T-cell (primary cell): ENCODE measurements at places on chromosomes 7 and 10.

- no peak overlapping the region for H3K4me3 ChIP-seq
- H3K27me3 ChIP-seq: no peaks in the 10 kb centered on the region
- no peak for DNase-seq
- H3K4me1 ChIP-seq: no peaks in the 10 kb centered on the region
Measured at GRCh38 chr7:88431882-88432281, 125.2 kb upstream of the STEAP4 start.

DNA sequence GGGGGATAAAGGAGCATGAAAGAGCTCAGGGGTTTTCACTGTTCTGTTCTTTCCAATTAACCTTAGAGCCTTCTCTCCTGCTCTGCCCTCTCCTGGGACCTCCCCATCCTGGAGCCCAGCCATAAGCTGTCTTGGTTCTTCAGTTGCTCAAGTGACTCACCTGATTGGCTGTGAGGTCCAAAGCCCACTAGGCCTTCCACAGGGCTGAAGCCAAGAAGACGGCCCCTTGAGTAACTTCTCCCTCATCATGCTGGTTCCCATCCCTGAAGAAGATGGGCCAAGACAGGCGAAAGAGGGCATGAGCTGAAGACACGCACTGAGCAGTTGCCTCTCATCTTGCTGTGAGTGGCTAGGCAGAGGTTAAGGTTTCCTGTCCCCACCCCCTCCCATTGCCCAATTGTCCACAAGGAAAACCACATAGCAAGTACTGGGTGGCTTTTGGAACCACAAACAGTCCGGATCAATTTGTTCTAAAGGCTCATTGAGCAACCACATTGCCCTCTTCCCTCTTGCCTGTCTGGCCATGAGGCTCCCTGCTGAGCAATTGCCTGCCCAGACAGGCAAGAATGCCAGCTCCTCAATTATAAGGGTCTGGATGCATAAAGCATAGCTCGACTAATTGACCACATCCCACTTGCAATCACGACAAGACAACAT lies 43.9 kb upstream of the GPAM start:
- no peaks in the 10 kb centered on the region for H3K36me3 ChIP-seq
- H3K4me1 ChIP-seq: no peaks in the 10 kb centered on the region
- H3K27ac ChIP-seq: no peak overlapping the region
- no peak overlapping the region for H3K4me3 ChIP-seq
- DNase-seq: no peak

- no peaks in the 10 kb centered on the region for H3K36me3 ChIP-seq
- no peak overlapping the region for H3K4me3 ChIP-seq
Measured at GRCh38 chr10:62529396-62529795, 155.2 kb downstream of the ZNF365 start.

DNA sequence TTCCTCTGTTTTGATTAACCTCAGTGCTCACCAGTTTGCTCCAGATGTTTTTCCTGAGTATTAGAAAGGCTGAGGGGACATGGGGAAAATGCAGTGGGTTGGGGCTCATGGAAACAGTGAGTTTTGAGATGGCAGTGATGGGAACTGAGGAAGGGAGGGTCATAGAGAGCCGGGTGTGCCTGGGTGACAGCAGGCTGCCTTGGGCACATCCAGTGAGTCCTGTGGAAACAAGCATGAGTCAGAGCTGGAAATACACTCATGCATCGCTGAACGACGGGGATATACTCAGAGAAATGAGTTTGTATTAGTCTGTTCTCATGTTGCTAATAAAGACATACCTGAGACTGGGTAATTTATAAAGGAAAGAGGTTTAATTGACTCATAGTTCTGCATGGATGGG lies 202.2 kb downstream of the TMEM178B start:
- H3K27me3 ChIP-seq: no peaks in the 10 kb centered on the region
- DNase-seq: no peak
- no peak overlapping the region for H3K27ac ChIP-seq

DNA sequence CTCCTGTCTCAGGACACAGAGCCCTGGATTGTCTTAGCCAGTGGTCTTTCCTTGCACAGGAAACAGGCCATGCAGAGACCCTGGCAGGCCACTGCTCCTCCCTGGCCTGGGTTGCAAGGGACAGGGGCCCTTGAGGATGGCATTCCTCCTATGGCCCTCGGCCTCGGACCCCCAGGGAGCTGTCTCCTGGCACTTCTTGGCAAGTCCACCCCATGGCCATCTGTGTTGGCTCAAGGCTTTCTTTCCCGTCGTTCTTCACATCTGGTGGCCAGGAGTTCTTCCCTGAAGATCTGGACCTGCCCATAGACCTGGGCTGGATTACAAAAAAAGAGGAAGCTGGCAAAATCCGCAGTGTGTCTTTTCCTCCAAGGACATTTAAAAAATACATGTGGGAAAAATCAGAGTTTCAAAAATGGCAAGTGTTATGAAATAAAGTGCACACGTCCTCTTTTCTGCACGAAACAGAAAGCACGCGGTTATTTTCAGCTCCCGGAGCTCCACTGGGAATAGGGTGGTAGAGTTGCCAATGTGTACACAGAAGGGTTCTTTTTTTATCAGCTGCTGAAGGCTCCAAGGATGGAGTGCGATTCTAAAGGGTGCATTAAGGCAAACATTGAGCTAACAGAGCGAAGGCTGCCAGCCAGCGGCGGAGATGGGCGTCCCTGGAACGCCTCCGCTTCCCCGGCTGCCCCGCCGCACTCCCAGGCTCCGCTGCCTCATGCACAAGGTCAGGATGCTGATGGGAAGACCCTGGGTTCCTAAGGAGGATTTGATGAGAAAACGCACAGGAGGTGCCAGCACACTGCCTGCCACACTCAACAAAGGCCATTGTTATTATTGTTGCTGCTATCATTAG lies 62.8 kb upstream of the FAM20C start:
- no peaks in the 10 kb centered on the region for H3K27me3 ChIP-seq
- H3K27ac ChIP-seq: no peak overlapping the region
- H3K4me1 ChIP-seq: no peaks in the 10 kb centered on the region
- H3K4me3 ChIP-seq: no peak overlapping the region
- H3K36me3 ChIP-seq: no peaks in the 10 kb centered on the region
- no peak for DNase-seq
